ENCODE measurements at places on chromosomes 7 and 10.

DNA sequence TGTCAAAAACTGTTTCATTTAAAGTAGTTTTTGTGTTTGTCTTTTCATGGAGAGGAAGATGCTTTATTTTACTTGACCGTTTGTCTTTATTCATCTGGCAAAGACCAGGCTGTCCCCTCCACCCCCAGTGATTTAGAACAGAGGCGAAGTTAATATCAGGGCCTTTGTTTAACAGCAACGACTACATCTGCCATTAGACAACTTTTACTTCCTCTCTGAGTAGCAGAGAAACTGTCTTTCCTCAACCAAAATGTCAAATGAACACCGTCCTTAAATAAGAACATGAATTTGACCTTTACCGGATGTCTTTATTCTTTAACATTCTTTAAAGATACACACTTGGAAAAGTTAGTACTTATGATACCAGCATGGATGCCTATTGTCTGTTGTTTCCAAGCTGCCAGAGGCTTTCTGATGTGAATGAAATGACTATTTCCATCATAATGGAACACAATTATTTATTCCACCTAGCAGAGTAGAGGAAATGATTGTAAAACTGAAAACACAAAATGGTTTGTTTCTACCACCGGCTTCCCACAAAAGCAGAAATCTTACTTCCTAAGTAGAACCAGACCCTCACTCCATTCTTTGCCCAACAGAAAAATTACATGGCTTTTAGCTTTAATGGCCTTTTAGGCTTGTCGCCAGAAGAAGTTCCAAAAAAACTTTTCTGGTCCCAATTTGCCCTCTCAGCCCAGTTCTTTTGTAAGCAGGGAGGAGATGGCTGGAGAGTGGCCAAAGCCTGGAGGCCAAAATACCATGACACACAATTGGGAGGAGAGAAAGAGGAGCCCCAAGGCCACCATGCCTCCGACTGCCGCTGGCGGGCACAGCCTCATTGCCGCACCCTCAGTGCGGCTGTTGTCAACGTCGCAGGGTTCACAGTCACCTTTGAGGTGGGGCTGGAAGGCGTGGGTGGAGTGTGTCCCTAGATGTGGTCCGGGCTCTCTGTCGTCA, 168.5 kb downstream of the TEX36 start:
- no peaks in the 10 kb centered on the region for H3K36me3 ChIP-seq
- no peaks in the 10 kb centered on the region for H3K4me1 ChIP-seq
- no peak for DNase-seq

GRCh38 chr7:20241911-20242261, 24.7 kb upstream of the MACC1 start:
- no peak overlapping the region for H3K27ac ChIP-seq
- H3K27me3 ChIP-seq: no peaks in the 10 kb centered on the region
- no peak overlapping the region for H3K4me3 ChIP-seq

DNA sequence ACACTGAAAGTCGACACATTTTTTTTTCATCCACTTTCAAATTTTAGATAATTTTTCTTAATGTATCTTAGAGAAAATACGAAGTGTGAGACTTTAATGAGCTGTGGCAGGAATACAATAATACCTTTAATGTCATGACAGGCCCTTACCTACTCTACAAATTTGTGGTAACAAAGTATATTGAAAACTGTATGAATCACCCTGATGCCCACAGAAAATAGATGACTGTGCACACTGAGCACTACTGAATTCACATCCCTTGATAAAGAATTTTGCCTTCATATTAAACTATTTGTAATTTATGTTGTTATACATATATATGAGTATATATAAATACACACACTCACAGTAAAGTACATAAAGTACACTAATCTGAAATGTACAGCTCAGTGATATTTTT, 51.7 kb downstream of the AKR1D1 start:
- no peak for DNase-seq
- H3K27ac ChIP-seq: no peak overlapping the region
- H3K4me3 ChIP-seq: no peak overlapping the region
- H3K36me3 ChIP-seq: no peaks in the 10 kb centered on the region
- no peaks in the 10 kb centered on the region for H3K4me1 ChIP-seq

DNA sequence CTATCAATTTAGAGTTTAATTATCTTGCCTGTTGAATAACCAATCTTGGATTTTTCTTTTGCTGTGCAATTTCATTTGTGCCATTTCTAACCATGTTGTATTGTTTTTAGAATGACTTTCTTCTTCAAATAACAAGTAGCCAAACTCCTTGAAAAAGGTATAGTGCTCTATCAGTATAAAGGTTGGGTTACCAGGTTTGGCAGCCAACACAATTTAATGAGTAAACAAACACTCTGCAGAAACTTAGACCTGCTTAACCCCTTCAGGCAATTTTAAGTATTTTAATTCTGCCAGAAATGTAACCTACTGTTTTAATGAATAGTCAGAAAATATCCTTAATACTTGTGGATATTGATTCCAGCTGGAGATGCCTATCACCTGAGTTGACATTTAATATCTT, 299.8 kb downstream of the ARL4A start:
- H3K36me3 ChIP-seq: no peaks in the 10 kb centered on the region
- H3K4me1 ChIP-seq: no peaks in the 10 kb centered on the region
- H3K27me3 ChIP-seq: no peaks in the 10 kb centered on the region
- no peak overlapping the region for H3K4me3 ChIP-seq

DNA sequence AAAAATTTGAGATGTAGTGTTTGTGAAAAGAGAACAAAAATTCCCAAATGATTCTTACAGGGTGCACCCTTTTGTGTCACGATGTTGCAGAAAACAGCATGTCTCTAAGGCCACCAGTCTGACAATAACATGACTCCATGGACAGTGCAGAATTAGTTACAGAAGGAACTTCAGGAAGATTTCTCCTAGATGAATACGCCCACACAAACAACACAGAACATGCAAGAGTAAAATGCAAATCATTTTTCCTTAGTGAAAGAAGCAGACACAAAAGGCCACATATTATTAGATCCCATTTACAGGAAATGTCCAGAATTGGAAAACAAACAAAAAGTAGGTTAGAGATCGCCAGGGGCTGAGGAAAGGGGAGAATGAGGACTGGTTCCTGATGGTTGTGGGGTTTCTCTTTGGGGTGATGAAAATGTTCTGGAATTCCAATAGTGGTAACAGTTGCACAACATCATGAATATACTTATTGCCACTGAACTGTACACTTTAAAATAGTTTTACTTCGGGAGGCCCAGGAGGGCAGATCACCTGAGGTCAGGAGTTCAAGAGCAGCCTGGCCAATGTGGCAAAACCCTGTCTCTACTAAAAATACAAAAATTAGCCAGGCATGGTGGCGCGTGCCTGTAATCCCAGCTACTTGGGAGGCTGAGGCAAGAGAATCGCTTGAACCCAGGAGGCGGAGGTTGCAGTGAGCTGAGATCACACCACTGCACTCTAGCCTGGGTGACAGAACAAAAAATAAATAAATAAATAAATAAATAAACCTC, 10.2 kb downstream of the ZC3HAV1 start:
- H3K4me1 ChIP-seq: no peaks in the 10 kb centered on the region
- no peaks in the 10 kb centered on the region for H3K27me3 ChIP-seq
- H3K27ac ChIP-seq: no peak overlapping the region
- H3K36me3 ChIP-seq: no peaks in the 10 kb centered on the region

DNA sequence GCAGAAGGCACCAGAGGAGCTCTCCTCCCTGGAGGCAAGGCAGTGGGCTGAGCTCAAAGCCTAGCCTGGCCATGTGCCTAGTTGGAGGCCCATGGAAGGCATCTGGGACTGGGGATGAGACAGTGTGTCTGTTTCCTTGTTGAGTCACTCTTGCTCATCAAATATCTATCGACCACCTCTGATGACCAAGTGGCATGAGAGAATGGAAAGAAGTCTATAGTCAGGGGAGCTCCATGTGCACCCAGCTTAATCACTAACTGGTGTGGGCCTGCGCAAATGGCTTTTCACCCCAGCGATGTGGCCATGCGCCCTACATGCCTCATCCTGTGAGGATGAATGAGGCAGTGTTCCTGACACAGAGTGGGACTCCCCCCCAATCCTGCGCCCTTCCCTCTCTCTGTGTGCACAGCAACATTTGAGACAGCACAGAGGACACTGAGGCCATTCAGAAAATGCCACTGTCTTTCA, 229.9 kb downstream of the RPS24 start:
- no peak overlapping the region for H3K4me3 ChIP-seq
- H3K36me3 ChIP-seq: no peaks in the 10 kb centered on the region
- no peak overlapping the region for H3K27ac ChIP-seq
- H3K27me3 ChIP-seq: no peaks in the 10 kb centered on the region

GRCh38 chr10:78853864-78854263, 214.9 kb upstream of the ZMIZ1 start:
- H3K27ac ChIP-seq: no peak overlapping the region
- H3K4me3 ChIP-seq: no peak overlapping the region
- DNase-seq: no peak
- H3K27me3 ChIP-seq: no peaks in the 10 kb centered on the region
- H3K4me1 ChIP-seq: no peaks in the 10 kb centered on the region
- no peaks in the 10 kb centered on the region for H3K36me3 ChIP-seq

- no peaks in the 10 kb centered on the region for H3K27me3 ChIP-seq
- peak overlapping the region; percentile 67 for H3K27ac ChIP-seq
- H3K36me3 ChIP-seq: no peaks in the 10 kb centered on the region
- peaks cover 31% of the 10 kb centered on the region for H3K4me1 ChIP-seq
Observed at GRCh38 chr7:71019706-71020105, 112.2 kb upstream of the GALNT17 start.

- no peaks in the 10 kb centered on the region for H3K36me3 ChIP-seq
- H3K27me3 ChIP-seq: no peaks in the 10 kb centered on the region
- no peak overlapping the region for H3K4me3 ChIP-seq
- H3K4me1 ChIP-seq: peaks cover 18% of the 10 kb centered on the region
- no peak for DNase-seq
Observed at GRCh38 chr10:52484206-52485065, 170.4 kb downstream of the DKK1 start.

DNA sequence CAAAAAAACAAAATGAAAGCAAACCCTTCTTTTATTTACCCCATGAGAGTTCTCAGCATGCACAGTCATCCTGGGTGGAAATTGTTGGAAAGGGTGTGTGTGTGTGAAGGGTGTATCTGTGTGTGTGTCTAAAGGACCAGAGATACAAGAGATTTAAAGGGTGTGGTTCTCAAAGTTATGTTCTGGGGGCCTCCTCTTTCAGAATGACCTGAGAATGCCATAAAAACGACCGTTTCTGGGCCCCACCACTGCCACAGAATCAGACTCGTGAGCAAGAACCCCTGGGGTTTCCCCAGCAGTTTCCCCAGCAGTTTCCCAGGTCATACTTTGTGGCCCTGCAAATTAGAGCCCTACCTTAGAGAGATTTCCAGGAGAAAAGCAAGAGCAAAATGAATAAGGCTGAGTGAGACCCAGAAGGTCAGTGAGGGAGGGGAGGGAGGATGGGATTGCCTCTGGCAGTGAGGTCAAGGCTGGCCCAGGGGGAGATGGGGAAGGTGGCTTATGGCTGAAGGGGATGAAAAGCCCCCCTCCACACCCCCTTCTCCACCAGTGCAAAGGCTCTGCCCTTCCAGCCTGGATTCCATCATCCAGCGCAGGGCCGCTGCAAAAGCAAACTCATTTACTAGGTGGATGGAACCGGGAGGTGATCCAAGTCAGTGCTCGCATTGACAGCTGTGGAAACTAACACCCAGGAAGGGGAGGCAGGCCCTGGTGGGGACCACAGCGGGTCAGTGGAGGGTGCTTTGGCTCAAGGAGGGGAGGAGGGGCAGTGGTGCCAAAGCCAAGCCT, 10.2 kb downstream of the PYROXD2 start:
- H3K36me3 ChIP-seq: peaks cover 44% of the 10 kb centered on the region
- H3K27me3 ChIP-seq: no peaks in the 10 kb centered on the region
- no peak for DNase-seq
- H3K4me1 ChIP-seq: no peaks in the 10 kb centered on the region

DNA sequence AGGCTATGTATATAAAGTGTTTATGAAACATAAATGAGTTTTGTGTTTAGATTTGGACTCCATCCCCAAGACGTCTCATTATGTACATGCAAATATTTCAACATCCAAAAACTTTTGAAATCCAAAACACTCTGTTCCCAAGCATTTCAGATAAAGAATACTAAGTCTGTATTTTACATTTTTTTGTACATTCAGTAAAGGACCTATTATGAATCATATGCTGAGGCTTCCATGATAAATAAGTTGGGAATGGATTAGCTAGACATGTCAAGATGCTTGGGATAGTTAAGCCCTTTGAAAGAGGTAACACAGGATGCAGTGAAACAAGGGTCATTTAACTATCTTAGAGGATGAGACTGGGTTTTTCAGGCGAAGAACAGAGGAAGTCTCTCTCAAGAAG, 262.9 kb downstream of the SNX13 start:
- H3K36me3 ChIP-seq: no peaks in the 10 kb centered on the region
- H3K27ac ChIP-seq: no peak overlapping the region
- no peaks in the 10 kb centered on the region for H3K27me3 ChIP-seq
- DNase-seq: no peak
- no peak overlapping the region for H3K4me3 ChIP-seq

DNA sequence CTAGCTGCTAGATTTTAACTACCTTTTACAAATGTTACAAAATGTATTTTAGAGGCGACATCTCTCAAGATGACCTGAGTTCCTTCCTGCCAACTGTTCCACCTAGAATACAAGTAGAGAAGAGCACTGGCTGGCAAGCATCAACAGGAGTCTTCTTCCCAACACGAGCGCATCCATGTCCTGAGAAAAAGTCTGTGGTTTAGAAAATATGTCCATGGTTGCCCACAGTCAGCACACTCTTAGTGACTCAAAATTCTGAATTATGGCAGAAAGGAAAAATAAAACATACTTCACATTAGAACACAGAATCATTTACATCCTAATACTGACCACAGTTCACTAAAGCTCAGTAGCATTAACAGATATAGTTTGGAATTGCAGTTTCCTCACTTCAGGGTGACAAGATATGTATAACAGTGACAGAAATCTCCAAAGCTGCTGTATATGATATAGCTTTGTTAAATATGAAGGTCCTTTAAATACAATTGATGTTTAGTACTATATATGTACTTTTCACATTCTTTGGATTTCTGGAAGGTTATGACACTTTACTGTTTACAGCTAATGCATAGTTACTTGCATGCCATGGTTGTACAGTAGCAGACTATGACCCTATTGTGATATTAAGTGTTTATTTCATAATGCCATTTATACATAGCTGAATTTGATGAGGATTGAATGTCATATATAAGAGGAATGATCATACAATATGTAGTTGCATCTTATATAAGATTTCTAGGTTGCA, 327.1 kb downstream of the GFRA1 start:
- no peaks in the 10 kb centered on the region for H3K36me3 ChIP-seq
- peaks cover 3% of the 10 kb centered on the region for H3K4me1 ChIP-seq
- H3K27ac ChIP-seq: no peak overlapping the region
- DNase-seq: no peak
- no peak overlapping the region for H3K4me3 ChIP-seq

Measured in tibial artery (tissue), 4 donors.